ENCODE measurements at places on chromosomes 2 and 18.

DNA sequence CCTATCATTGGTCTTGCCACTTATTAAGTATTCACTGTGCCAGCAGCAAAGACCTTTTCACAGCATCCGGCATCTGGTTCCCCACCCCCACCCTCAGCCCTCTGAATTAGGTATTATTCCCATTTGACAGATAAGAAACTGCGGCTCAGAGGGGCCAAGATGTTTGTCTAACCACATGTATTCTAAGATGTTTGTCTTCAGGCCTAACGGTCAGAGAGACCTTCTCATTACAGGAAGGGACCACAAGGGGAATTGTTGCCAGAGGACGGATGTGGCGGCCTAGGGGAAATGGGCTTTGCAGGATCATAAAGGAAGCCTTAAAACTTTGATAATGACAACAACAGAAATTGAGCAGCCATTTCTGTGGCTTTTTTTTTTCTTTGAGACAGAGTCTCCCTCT is 16.6 kb downstream of the NPPC start:
- DNase-seq: no peak

DNA sequence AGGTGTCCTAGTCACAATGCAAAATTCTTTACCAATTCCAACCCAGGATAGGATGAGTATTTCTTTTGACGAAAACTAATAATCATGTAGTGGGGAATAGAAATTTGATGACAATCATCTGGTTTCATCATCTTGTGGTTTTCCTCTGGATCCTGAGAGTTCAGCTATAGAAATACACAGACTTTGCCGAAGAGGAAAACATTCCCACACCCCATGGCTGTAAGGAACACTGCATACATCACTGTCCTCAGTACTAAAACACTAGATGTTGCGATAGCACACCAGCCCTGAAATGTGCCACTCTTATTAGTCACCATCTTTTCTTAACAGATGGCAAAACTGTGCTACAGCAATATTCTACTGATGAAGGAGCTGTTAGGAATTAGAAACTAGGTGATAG is 29.4 kb downstream of the CERKL start:
- no peak for DNase-seq

- DNase-seq: no peak
Observed at GRCh38 chr18:23155537-23155936, 20.3 kb downstream of the CABLES1 start.

DNA sequence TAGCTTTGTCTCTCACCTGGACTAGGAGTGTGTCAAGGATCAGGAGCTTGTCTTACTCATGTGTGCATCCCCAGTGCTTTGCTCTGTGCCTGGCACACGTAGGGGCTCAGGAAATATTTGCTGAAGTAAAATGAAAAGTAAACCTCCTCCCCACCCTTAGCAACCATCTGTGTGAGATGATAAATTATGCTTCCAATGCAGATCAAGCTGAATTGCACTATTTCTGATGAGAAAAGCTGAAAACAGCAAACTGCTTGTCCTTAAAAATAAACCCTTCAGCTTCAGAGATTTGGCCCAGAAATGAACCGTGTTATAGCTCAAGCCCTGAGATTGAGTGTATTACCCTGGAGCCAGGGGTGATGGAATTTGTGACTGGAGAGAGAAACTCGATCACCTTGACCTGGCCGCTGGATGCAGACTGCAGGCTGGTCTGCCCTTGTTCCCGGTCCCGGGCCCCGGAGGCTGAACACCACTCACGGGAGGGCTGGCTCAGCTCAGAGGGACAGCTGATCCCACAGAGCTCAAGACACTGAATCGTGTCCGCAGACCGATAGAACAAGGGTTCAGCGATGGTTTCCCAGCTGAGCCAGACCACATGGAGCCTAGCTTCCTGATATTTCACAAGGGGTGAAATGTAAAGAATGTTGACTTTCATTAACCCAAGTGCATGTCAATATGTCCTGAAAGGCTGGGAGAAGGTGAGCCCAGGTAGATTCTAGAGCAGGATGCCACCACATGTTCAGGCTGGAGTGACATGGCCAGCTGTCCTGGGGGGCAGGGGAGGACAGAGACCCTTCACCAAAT is 50.5 kb downstream of the DDX1 start:
- no peak for DNase-seq

DNA sequence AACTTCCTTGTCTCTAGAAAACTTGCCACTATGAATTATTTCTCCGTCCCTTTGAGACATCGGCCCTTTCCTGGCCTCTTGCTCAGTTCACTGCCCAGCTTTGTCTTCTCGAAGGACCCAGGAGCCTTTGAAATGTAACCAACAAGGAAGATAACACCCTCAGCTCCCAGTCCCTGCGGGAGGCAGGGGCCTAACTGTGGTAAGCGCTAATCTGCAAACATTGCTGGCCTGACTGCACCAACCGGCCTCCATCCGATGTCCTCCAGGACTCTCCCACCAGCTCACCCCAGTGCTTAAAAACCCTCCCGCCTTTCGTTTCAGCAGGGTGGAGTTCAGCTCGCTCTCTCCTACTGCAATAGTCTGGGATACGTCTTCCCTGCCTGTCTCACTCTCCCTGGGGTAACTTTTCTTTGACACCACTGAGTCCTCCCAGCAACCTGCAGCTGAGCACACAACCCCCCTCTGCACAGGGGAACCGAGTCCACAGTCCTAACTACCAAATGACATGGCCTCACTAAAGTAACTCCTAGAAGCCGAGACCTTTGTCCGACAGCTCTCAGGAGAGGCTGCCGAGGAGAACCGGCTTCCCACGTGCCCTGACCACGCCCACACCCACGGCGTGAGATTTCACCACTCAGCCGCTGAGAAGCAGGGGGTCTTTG is 76.1 kb downstream of the MBP start:
- DNase-seq: no peak

- no peak for DNase-seq
Observed at GRCh38 chr2:8719528-8719927, 37.7 kb downstream of the ID2 start.

GRCh38 chr2:121075006-121075551 is 209.9 kb downstream of the TFCP2L1 start:
- DNase-seq: no peak

- DNase-seq: no peak
Observed at GRCh38 chr2:158232476-158232875, 130.8 kb downstream of the UPP2 start.
